Caco-2 (cell line): ENCODE measurements at places on chromosomes 4 and X.

- no peak for DNase-seq
These were observed 82.0 kb upstream of the PSAPL1 start for GRCh38 chr4:7516773-7517144.

- no peak for DNase-seq
These were observed 1.3 kb upstream of the ADH7 start for GRCh38 chr4:99436462-99436861.

GRCh38 chr4:23113104-23113503 lies 420.4 kb downstream of the GBA3 start:
- no peak for DNase-seq

- no peak for DNase-seq
These were observed 916 bp upstream of the POU4F2 start for GRCh38 chr4:146637621-146638332.

GRCh38 chr4:129747756-129748155 lies 651.8 kb downstream of the C4orf33 start:
- no peak for DNase-seq

GRCh38 chr4:68874507-68874906 lies 58.7 kb downstream of the UGT2B10 start:
- DNase-seq: no peak

- DNase-seq: no peak
These were observed 20.8 kb upstream of the TMEM184C start for GRCh38 chr4:147596377-147596776.

DNA sequence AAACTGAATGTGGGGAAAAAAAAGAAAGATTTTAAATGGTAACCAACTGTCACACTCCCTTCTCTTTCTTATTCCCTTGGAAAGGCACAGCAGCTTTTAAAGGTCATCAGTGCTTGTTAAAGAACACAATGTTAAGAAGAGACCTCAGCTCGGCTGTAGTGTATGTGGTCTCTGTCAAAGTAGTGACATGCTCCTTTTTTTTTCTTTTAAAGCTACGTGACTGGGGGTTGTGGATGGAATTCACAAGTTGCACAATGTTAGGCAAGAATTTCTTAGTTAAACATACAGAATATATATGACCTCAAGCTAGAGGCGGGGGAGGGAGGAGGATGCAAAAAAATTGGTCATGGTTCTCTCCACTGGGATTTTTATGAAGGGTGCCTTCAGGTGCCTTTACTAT lies 45.6 kb downstream of the OCRL start:
- DNase-seq: no peak

- DNase-seq: no peak
These were observed 54.4 kb downstream of the PCDH19 start for GRCh38 chrX:100355680-100356079.

- no peak for DNase-seq
These were observed 61.1 kb upstream of the C1QTNF7 start for GRCh38 chr4:15366721-15367120.

DNA sequence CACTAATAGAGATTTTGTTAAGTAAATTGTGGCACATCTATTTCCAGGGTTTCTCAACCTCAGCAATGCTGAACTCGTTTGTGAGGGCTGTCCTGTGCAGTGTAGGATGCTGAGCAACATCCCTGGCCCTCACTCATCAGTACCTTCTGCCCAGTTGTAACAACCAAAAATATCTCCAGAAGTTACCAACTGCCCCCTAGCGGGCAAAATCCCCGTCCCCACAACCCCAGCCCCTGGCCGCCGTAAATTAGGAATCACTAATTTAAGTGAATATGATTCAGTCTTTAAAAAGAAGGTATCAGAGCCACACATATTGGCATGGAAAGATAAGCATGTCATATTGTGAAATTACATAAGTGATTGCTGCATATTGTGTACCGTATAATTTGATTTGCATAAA lies 123.4 kb downstream of the ASB9 start:
- DNase-seq: peak; percentile 32

DNA sequence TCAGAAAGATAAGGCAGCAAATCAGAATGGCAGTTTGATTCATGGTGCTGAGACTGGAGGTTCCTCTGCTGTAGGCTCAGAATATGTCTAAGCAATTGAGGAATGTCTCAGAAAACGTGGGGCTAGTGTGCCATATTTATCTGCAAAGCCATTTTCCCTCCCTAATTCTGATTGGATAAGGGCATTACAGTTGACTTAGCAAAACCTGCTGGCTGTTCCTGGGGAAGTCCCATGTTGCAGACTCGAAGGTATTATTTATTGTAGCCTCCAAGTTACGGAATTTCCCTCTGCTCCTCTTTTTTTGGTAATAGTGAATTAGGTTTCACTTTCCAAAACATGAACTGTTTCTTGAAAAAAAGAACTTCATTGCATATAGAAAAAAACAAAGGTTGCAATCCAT lies at the start of gene CXCL10:
TSS of gene CXCL10 (minus strand) at position 109 of the 400 bp plus-strand sequence. CDS start at position 43, 66 bp downstream.
- DNase-seq: no peak

DNA sequence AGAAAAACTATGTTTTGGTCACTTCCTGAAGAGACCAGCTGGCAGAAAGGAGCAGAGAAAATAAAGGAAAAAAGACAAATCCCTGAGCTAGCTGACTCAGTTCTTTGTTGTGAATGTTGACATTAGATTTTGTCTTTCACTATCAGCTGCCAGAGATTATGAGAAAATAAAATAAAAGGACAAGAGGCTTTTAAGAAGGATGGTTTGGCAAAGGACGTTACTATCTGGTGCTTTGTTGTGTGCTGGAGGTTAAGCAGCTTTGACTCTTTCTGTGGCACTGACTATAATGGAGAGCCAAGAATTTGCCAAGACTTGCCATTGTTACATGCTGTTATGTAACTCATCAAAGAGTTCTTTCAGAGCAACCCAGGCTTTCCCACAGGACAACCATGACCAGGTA lies 12.1 kb downstream of the ASB5 start:
- DNase-seq: no peak

- no peak for DNase-seq
These were observed 2362.4 kb upstream of the TENM3 start for GRCh38 chr4:179880756-179881155.

GRCh38 chrX:120262859-120263708 lies 12.5 kb downstream of the ZBTB33 start:
- no peak for DNase-seq

GRCh38 chrX:103556963-103557612 lies 28.2 kb upstream of the TCEAL4 start:
- DNase-seq: no peak

- no peak for DNase-seq
These were observed 656.3 kb downstream of the RPA4 start for GRCh38 chrX:97539970-97540519.

DNA sequence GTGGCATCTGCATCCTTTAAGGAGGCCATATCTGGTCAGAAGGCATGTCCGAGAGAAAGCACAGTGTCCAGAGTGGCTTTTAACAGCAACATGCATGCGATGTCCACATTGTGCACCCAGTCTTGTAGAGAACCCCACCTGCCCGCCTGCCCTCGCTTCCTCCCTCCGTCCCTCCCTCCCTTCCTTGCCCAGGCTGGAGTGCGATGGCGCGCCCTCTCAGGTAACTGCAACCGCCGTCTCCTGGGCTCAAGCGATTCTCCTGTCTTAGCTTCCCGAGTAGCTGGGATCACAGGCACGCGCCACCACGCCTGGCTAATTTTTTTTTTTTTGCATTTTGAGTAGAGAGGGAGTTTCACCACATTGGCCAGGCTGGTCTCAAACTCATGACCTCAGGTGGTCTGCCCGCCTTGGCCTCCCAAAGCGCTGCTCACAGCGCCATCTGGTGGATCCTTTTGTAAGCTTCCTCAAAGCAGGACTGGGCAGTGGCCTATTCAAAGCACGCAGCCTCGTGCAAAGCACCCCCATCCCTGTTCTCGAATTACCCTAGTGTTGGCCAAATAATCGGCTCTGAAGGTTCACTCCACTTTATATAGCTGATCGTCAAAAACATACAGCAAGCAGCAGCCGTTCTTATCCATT lies 15.0 kb downstream of the BRCC3 start:
- DNase-seq: peak; percentile 35

- DNase-seq: no peak
These were observed 4.8 kb upstream of the TIMP1 start for GRCh38 chrX:47577424-47577823.

DNA sequence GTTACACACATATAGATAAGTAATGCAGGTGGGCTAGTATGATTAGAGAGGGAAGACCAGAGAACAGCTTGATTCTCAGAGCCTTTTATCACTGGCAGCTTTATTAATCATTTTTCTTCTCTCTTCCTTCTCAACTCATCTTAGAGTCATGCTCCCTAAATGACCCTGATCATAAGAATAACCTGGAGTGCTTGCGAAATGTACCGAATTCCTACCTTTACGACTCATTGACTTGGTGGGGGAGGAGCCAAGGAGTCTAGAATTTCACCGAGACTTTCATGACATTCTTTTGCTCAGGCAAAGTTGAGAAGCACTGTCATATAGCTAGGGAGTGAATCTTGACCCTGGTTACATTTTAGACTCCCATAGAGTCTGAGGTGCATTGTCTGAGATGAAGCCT lies 298.9 kb upstream of the PUDP start:
- DNase-seq: peak; percentile 35

- no peak for DNase-seq
These were observed 5.1 kb upstream of the GABRQ start for GRCh38 chrX:152632445-152633097.

GRCh38 chrX:115952417-115953092 lies 218.0 kb upstream of the AGTR2 start:
- no peak for DNase-seq

GRCh38 chr4:73964862-73965611 lies 16.8 kb downstream of the PF4 start:
- DNase-seq: peak; percentile 25

GRCh38 chr4:136768925-136769275 lies 763.4 kb downstream of the PCDH18 start:
- DNase-seq: no peak

- DNase-seq: no peak
These were observed 41.0 kb upstream of the DMD start for GRCh38 chrX:33252306-33252825.

DNA sequence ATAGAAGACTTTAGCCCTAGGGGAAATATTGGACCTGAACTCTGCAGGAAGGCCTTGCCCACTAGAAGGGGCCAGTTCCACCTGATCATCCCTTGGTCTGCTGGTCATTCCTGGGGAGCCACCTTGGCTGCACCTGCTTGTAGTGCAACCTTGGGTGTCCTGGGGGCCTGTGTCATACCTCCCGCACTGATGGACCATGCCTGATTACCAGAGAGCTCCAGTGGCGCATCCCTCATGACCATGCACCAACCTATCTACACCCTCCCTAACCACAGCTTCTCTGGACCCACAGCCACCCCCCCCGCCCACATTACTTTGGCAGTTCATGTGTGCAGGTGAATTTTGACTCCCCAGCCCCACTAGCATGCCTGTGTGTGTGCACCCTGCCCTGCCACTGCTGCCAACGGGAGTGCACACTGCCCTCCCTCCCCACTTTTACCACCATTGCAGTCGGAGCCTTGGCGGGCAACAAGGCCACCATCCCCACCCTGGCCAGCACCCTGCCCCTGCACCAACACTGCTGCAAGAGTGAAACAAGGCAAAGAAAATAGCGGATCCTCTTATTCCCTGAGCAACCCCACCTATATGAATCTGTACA lies 208.1 kb downstream of the FAM47B start:
- no peak for DNase-seq

- no peak for DNase-seq
These were observed 407.4 kb upstream of the AADAT start for GRCh38 chr4:170497112-170497511.

- DNase-seq: no peak
These were observed 88.6 kb downstream of the ZIC3 start for GRCh38 chrX:137654481-137654880.

DNA sequence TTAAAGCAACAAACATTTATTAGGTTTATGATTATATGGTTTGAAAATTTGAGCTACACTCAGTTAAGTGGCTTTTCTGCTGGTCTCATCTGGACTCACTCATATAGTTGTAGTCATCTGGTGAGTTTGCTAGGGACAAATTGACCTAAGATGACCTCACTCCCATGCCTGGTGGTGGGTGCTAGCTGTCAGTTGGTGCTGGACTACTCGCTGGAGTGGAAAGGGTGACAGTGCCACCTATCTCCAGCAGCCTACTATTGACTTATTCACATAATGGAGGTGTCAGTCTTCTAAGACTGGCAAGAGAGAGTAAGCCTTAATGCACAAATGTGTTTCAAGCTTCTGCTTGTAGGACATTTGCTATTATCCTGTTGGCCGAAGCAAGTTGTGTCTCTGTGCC lies 88.2 kb downstream of the TASL start:
- DNase-seq: peak; percentile 26

GRCh38 chrX:9141496-9141895 lies 107.6 kb upstream of the FAM9B start:
- no peak for DNase-seq

- no peak for DNase-seq
These were observed 49.9 kb upstream of the SCRG1 start for GRCh38 chr4:173448608-173449379.

GRCh38 chr4:93671093-93671492 lies 157.5 kb upstream of the ATOH1 start:
- no peak for DNase-seq

DNA sequence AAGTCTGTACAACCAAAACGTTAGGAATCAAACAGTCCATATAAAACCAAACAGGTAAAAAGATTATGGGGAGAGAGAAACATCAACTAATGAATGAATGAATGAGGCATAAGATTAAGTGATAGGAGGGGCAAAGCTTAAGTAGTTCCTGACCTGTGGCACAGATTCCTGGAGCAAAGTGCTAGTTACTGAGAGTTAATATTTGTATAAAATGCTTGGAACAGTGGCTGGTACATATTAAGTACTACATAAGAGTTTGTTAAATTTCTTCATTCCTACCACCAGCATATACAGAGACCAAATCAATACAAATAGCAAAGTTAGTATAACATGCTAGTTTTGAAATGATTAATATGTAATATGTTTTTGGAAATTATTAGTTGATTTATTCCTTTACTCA lies 363.7 kb downstream of the ADAM29 start:
- no peak for DNase-seq

DNA sequence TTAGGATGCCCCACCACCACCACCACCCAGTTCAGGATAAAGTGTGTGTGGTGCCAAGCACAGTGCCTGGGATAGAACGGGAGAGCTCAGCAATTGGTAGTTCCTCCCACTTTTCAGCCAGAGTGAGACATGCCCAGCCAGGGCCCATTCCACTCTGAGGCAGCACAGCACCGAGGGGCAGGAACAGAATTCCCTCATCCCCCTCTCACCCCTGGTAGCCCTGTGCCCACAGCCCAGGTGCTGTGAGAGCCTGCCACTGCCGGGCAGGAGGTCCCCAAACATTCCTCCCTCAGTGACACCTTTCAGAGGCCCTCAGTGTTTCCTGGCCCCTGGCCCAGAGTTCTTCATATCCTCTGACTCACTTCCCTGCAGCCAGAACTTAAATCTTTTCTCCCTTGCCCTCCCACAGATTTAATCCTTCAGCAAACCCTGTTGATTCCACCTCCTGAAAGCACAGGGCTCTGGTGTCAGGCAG lies 8.1 kb downstream of the RIPPLY1 start:
- no peak for DNase-seq
